ENCODE measurements at places on chromosomes 16 and 17.

GRCh38 chr17:37520174-37520573, 30.5 kb downstream of the DUSP14 start:
- no peak for DNase-seq

DNA sequence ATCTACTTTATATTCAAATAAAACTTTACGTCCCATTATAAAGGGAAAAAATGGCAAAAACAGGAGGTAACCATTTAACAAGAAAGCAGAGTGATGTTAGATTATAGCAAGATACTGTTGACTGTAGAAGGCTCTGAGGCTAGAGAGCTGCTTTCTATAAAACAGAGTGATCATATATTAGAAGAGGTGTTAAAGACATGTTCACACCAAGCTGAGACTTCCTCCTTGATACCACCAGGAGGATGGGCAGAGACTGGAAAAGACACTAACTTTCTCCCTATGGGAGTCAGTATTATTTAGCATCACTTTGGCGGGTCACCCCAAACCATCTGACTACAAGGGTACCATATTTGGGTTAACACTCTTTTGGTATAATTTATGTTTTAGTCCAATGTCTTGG, 687 bp upstream of the CIITA start:
- no peak for DNase-seq

GRCh38 chr17:81513753-81514488, 1.3 kb upstream of the ACTG1 start:
- DNase-seq = peak; percentile 67

DNA sequence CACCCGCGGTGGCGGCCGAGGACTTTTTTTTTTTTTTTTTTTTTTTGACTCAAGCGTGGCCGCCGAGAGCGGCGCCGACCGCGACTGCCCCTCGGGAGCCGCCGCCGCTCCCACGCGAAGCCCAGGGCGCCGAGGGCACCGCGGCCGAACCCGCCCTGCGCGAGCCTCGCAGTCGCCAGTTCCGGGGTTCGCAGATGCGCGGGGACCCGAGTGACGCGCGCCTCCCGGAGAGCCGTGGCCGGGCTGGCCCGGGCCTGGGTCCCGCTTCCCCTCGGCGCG, 1.1 kb downstream of the METRNL start:
- DNase-seq = no peak

GRCh38 chr16:68396481-68396880, 51.8 kb downstream of the SMPD3 start:
- DNase-seq = peak; percentile 68

GRCh38 chr17:44892250-44892649, 7.0 kb downstream of the EFTUD2 start:
- no peak for DNase-seq

DNA sequence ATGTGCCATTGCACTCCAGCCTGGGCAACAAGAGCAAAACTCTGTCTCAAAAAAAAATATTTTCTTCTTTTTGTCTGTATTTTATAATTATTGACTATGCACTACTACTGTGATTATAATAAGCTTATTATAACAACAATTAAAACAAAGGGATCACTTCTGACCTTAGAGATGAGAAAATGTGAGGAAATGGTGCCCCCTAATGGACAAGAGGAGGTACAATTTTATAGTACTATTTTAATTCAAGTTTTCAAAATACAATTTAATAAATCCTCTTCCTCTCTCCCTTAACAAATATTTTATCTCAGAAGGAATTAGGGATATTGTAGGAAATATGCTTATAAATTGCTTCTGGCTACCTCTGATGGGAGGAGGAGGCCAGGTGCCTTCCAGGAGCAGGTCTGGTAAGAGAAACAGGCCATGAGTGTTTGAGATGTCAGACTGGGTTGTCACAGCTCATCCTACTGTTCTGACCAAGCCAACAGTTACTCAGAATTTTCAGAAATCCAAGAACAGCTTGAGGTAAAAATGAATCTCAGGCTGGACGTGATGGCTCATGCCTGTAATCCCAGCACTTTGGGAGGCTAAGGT, 14.0 kb downstream of the VPS53 start:
- no peak for DNase-seq

DNA sequence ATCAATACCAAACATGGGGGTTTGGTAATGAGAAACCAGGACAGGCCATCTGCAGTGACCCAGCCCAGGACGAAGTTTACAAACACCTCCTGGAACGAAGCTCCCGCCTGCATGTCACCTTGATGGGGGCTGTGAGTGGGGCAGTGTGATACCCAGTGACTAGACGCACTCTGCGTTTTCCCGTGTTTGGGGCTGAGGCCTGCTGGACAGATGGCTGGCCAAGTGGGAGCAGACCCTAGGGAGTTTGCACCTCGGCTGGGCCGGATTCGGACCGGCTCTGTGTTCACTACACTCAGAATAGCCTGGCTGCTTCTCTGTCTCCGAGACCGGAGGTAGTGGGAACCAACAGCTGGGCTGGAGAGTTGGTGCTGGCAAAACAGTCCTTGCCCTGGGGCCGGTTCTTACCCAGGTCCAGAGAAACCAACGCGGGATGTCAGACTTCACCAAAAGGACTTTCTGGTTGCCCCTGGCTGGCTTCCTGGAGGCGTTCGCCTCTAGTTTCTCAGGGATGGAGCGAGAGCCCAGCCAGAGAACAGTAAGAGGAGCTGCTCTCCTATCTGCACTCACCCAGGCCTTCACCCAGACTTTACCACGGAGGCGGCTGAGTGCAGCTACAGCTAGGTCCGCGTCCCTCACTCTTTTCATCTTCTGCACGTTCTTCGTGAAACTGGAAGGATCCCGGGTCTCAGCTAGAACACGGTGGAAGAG, 20.4 kb downstream of the CARHSP1 start:
- DNase-seq = no peak
